T-helper 1 cell (primary cell): ENCODE measurements at places on chromosomes 6 and 20.

DNA sequence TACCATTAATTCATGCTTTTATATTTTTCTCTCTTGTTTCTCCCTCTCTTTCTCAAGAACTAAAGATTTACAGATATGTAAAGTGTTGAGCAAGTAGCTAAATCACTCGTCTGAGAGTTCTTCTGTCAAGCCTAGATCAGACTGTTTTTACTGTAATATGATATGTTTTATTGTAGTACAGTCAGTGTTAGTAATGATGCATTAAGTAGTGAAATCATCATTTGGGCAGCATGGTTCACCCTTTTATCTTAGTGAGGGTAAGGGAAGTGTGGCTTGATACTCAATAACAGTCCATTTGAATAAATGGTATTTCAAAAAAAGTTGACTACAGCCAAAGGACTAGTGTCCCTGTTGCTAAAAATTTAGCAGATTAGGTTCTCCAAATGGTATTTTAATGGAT is 9.2 kb downstream of the CYB5R4 start:
- DNase-seq, result no peak

GRCh38 chr6:26121141-26122004 is 34.1 kb downstream of the HFE start:
- DNase-seq, result no peak

DNA sequence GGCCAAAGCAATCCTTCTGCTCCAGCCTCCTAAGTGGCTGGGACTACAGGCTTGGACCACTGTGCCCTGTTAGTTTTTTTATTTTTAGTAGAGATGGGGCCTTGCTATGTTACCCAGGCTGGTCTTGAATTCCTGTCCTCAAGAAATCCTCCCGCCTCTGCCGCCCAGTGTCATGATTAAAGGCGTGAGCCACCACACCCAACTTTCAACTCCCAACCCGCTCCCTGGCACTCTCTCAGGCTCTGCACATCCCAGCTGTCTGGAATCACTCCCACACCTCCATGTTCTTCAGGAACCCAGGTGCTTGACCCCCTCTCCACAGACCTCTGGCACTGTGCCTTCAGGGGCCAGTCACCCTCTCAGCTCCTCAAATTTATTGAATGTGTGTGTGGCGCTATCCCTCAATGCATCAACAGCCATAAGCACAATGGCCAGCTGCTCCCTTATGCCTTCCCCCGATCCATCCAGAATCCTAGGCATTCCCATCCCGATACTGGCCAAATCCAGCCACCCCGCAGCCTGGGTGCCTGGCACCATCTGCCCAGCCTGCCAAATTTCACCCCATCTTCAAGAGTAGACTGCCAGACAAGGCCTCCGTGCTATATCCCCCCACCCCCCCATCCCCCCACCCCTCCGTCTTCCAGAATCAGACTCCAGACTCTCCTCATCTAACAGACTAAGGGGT is 647 bp upstream of the POU5F1 start:
- DNase-seq, result no peak

GRCh38 chr6:26273673-26274588 is 91.1 kb upstream of the BTN3A2 start:
- DNase-seq, result no peak

DNA sequence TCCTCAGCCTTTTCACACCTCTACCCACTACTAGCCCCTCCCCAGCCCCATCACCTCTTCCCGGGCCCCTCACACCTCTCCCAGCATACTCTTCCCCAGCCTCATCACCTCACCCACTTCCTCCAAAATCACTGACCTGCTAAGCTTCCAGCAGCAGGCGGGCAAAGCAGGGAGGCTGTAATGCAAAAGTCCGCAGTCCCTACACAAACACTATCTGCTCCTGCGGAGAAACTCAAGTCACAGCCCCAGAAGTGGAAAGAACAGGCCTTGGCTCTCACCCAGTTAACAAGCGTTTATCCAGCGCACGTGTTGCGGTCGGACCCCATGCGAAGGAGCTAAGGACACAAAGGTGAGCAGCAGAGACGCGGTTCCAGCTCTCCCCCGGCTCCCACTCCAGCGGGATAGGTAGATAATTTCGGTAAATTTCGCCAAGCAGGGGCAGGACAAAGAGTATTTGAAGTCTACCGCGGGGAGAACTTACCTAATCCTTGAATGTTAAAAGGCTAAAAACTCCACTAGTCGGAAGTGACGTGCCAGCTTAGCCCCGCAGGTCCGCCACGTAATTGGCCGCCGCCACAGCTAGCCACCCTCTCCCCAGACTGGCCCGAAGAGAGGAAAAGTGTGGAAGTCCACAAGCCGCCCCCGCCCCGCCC is 728 bp upstream of the TRIM39 start:
- DNase-seq, result peak; percentile 72

- DNase-seq, result no peak
Observed at GRCh38 chr20:6384380-6384779, 261.6 kb upstream of the FERMT1 start.

- DNase-seq, result no peak
Observed at GRCh38 chr20:2312876-2313275, 17.1 kb downstream of the TGM3 start.

DNA sequence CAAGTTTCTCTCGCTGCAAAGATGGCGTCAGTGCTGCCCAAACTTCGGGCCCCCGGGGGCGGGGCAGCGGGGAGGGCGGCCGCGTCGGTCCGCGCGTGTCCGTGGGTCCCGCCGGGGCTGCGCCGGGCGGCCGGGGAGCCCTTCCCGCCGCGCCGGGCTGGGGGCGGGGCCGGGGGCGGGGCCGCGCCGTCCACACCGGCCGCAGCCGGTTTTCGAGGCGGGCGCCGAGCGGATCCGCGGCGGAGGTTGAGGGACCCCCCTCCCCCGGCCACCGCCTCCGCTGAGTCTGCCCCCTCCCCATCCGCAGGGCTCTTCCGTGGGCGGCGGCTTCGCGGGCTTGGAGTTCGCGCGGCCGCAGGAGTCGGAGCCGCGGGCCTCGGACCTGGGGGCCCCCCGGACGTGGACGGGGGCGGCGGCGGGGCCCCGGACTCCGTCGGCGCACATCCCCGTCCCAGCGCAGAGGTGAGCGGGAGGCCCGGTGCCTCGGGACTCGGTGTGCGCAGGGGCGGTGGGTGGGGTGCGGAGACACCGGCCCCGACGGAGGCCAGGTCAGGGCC is 572 bp downstream of the SLC2A4RG start:
- peak; percentile 52 for DNase-seq

GRCh38 chr20:7411075-7411474 is 529.2 kb downstream of the HAO1 start:
- no peak for DNase-seq

- DNase-seq, result no peak
Observed at GRCh38 chr6:139175389-139175948, 40.6 kb downstream of the HECA start.

GRCh38 chr20:24077145-24077544 is 88.6 kb upstream of the GGTLC1 start:
- DNase-seq, result no peak
